ENCODE measurements at places on chromosomes 4 and X. TPM values are rescaled to one million over a fixed set of nuclear protein-coding genes. Genes with fewer than 3 reads are reported as not detected.

CFP gene
- total RNA-seq = 2.2 TPM

CYTL1 gene
- 8.3 TPM for total RNA-seq

DNA sequence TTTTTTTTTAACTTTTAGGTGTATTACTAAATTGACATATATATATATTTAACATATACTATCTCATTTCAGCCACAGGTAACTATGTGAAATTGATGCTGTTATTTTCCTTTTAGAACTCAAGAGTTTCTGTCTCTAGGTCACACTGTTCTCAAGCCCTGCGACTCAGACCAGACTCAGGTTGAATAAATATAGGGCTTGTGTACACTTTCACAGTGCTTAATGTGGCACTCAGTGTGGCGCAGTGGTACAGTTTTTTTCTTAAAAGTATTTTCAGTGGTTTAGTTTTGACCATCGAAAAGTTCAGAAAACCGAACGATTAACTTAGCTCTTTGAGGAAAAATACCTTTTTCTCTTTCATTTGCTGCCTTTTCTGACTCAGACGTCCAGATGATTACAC is 24.7 kb downstream of the PACRGL start:
- DNase-seq = no peak

GRCh38 chr4:16967722-16968121 is 69.3 kb upstream of the LDB2 start:
- DNase-seq = no peak

DNA sequence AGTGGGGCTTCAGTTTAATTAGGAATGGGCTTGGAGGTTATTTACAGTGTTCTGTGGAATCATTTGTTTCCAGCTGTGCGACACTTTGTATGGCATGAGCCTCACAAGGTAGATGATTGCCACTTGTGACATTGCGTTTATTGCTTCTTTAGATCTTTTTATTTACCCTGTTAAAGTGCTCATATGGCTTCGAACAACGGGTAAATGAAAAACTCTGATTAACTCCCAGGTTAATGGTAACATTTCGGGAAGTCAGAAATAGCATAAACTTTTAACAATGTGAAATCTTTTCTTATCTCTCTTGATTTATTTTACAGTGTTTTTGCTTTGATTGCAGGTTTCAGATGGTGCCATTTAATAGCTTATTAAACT is 494.3 kb downstream of the IDS start:
- no peak for DNase-seq
